ENCODE measurements at places on chromosomes 7 and 10.

DNA sequence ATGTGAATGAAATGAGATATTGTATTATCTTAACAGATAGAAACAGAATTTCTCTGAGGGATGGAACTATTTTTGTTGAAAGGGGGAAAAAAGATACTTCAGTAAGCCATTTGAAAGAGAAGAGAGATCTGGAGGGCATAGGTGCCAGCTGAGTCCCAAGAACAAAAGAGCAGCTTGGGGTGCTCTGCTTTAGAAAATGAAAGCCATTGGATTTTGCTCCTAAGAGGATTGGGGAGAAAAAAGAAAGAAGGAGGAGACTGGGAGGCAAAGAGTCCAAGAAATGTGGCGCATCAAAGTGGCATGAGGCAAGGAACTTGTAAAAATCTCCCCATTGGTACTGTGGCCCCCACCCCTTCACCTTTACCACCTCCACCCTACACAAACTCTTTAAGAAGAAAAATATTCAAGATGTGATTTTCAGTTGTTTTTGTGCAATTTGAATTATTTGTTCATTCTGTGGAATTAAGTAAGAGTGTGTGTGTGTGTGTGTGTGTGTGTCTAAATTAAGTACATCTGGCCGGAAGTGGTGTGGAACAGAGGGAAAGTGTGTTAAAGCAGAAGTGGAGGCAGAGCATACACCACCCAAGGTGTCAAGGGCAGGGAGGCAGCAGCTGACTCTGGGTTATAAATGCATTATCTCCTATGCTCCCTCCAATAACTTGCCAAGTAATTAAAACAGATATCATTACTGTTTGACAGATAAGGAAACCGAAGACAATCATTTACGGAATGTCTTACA lies 9.9 kb upstream of the GNAI1 start:
- DNase-seq, result no peak

GRCh38 chr7:159272739-159273138 lies 128.1 kb upstream of the VIPR2 start:
- DNase-seq, result no peak

DNA sequence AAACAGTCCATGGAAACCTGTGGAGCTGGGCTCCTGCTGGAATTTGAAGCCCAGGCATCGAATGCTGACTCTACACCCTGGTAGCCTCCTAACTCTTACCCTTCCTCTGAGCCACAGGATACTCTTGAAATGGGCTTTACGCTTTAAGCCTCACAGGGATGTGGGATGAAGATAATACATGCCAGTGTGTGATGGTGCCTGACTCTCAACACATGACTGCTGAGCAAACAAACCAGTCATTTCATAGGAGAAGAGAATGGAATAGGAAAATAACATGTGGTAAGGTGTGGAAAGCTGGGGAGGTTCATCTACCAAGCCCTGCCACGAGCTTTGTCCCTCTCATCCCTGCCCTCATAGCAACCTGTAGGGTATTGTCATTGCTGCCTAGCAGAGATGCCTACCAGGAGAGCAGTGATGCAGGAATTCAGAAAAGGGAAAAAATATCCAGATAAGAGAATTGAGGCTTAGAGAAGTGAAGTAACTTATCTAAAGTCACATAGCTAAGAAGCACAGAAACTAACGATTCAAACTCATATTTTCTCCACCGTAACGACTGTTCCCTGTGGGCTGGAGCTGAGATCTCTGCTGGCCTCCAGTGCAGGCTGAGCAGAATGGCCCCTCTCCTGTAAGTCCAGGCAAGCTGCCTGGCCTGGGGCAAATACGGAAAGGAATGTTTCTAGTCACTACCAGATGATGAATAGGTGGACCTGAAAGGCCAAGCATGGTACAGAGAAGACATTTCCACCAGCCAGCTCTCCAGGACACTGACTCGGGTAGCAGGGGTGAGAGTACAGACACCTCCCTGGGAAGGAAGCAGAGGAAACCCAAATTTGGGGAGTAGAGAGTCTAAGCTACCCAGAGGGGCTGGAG lies 90.2 kb upstream of the DUSP5 start:
- DNase-seq, result no peak

DNA sequence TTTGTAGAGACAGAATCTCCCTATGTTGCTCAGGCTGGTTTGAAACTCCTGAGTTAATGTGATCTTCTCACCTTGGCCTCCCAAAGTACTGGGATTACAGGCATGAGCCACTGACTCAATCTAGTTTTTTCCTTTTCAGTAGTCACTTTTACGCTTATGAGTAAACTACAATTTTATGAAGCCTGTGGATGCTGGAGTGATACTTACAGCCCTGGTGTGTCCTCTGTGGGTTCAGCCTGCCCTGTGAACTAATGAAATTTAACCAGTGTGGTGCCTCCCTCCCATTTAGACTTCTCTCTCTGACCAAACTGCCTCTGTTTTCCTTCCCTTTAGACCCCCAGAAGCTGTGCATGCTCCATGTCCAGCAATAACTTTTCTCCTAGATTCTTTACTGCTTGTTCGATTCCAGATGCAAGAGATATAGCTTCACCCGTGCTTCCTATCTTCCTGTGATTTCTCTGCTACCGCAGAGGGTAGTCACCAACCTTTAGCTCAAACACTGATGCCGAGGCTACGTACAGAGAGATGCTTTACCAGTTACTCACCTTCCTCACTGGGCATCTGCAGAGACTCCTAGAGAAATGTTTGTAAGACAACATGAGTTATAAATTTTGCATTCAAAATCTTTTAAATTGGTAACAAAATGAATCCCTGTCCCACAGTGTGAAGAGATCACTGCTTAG lies 90.8 kb downstream of the KIAA1217 start:
- no peak for DNase-seq

DNA sequence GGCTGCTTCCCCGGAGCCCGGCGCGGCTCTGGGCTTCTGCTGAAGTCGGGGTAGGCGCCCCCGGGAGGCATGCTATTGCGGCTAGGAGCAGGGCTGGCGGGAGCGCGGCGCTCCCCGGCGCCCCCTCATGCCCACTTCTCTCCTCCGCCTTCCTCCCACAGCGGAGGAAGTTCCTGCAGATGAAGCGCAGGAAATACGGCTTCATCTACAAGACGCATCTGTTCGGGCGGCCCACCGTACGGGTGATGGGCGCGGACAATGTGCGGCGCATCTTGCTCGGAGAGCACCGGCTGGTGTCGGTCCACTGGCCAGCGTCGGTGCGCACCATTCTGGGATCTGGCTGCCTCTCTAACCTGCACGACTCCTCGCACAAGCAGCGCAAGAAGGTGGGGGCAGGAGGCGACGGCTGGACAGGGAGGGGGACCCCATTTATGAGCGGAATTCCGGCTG lies 479 bp downstream of the CYP26A1 start:
- no peak for DNase-seq

DNA sequence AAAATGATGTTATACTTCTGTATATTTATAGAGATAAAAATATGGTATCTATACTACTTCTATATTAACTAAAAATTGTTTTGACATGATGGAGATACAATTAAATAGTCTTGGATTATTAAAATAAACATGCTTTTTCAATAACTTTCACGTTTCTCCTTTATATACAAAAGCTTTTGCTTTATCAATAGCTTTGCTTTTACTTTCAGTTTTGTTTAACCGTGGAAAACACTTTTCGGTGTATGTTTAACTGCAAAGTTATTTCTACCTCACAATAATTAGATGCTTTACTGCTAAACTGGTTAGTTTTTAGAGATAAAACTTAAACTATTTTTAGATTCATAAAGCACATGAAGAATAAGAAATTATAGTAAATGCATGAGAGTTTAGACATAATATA lies 432.1 kb upstream of the PCDH15 start:
- DNase-seq, result no peak

DNA sequence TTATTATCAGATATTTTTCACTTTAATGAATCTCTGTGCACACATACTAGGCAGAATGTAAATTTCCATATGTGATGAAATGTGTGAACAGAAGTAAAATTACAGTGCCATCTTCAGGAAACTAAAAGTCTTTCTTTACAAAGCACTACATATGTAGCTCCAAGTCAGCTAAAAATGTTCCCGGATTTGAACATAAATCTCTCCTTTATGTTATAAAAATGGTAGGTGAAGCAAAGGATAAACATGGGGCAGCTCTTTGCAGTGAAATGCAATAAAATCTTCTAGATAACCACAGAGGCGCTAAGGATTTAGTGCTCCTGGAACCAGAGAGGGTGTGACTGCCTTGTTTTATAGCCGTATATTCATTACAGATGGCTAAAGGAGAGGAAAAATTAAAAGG lies 104.9 kb upstream of the C7orf33 start:
- no peak for DNase-seq

DNA sequence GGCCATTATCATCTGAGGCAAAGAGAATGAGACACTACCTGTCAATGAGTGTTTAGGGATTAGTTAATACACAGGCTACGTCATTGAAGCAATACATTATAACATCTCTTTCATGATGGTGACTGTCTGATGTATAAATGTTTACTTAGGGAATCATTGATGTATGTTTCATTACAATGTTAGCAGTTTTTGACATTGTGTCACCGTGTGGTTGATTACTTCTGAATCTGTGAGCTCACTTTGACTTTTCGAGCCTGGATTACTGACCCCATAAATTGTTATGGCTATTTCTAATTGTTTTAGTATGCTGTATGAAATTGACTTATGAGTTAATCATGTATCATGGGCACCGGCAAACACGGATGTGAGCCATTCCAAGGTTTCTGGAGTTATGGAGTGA lies 494.0 kb downstream of the MAGI2 start:
- no peak for DNase-seq

DNA sequence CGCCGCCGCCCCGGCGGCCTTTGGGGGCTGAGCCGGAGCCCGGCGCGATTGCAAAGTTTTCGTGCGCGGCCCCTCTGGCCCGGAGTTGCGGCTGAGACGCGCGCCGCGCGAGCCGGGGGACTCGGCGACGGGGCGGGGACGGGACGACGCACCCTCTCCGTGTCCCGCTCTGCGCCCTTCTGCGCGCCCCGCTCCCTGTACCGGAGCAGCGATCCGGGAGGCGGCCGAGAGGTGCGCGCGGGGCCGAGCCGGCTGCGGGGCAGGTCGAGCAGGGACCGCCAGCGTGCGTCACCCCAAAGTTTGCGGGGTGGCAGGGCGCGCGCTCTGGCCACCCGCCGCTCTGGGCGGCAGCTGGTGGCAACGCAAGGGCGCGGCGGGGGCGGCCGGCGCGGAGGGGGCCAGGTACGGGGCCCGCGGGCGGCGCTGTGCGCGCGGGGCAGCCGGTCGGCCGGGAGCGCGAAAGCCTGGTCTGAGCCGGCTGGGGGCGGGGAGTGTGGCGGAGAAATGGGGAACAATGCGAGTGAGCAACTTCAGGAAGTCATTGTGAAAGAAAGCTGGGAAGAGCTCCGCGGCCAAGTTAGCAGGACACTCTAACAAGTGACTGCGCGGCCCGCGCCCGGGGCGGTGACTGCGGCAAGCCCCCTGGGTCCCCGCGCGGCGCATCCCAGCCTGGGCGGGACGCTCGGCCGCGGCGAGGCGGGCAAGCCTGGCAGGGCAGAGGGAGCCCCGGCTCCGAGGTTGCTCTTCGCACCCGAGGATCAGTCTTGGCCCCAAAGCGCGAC lies at the start of gene IKZF1:
TSS of gene IKZF1 (plus strand) at position 588 of the 782 bp plus-strand sequence. CDS start 14,346 bp downstream, outside the sequence.
- DNase-seq, result peak; percentile 37

- DNase-seq, result no peak
These were observed 46.9 kb downstream of the CUZD1 start for GRCh38 chr10:122798704-122799231.

- no peak for DNase-seq
These were observed 231.1 kb downstream of the SLC25A13 start for GRCh38 chr7:96090756-96091155.

DNA sequence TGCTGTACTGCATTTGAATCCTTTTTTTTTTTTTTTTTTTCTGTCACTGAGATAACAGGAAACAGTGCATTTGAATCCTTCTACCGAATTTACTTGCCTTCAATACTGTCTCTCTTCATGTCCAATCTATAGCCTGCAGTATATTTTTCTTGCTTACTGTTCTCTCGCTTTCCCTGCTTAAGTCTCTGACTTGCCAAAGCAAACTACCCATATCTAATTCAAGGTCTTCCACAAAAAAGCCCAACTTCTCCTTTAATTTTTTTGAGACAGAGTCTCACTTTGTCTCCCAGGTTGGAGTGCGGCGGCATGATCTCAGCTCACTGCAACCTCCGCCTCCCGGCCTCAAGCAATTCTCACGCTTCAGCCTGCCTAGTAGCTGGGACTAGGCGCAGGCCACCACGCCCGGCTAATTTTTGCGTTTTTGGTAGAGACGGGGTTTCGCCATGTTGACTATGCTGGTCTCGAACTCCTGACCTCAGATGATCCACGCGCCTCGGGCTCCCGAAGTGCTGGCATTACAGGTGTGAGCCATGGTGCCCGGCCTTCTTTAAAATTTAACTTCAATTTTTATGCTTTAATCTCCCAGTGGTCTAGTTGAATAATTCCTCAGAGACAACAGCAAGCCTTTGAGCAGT lies 882 bp downstream of the PDCD11 start:
- no peak for DNase-seq

DNA sequence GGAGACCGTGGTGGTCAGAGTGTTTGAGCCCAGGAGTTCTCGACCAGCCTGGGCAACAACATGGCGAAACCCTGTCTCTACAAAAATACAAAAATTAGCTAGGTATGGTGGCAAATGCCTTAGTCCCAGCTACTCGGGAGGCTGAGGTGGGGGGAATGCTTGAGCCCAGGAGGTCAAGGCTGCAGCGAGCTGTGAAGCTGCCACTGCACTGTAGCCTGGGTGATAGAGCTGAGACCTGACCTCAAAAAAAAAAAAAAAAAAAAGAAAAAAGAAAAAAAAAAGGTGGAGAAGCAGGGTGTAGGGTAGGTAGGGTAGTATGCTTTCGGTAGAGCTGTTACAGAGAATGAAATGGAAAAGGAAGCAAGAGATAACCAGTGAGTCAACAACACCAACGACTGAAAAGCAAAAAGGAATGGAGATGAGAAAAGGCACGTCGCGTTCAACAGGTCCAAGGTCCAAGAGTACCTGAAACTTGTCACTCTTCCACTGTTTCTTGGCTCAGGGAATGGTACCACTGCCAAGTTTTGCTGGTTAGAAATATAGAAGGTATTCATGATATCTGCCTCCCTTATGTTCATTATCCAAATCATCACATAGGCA lies 4.3 kb upstream of the RSBN1L start:
- no peak for DNase-seq

GRCh38 chr10:11560076-11560709 lies 51.3 kb downstream of the USP6NL start:
- DNase-seq, result no peak

- DNase-seq, result no peak
These were observed 1.1 kb downstream of the KEL start for GRCh38 chr7:142960955-142961512.

DNA sequence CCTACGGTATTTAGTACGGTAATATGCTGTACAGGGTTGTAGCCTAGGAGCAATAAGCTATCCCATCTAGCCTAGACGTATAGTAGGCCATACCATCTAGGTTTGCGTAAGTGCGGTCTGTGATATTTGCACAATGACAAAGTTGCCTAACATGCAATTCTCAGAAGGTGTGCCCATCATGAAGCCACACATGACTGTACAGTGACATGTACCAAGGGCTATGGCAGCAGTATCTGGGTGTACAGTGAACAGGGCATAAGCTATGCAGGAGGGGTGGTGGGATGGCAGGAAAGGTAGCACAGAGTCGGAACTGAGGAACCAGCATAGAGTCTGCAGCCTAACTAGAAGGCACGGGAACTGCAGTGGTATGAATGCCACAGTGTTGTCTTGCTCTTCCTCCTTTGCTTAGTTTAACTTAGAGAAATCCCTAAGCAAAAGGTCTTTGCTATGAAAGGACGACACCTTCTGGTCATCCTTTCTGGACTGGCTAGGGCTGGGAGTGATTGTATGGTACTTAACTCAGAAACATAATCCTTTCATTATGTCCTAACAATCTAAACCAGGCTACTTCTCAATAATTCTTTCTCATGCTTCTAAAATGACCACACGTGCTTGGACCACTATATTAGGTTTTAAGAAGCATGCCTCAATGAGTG lies 93.5 kb downstream of the DYNC1I1 start:
- no peak for DNase-seq

Measured in left hindlimb (tissue), 1 donor.